ENCODE measurements at places on chromosomes 12 and 14.
A peak's percentile ranks its signal among the peaks of the same experiment; 100 is the strongest.

DNA sequence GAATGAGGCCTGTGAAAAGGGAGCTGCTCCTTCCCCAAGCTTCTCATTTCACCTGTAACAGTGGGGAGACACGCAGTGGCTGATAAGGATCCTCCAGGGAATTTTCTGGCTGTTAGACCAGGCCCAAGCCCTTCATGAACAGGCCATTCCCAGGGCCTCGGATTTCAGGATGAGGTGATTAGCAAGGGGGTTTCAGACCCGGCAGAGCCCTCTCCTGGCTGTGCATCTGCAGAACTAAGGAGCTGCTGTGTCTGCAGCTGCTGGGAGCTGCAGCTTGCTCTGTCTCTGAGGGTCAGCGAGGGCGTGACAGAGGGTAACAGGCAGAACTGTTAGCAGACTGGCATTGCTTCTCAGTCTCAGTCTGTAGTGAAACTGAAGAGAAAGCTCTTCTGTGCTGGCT, 110.4 kb downstream of the KCNA5 start:
- no peak for DNase-seq

- peak; percentile 24 for DNase-seq
These were observed 45.7 kb downstream of the TEAD4 start for GRCh38 chr12:3004655-3005565.

DNA sequence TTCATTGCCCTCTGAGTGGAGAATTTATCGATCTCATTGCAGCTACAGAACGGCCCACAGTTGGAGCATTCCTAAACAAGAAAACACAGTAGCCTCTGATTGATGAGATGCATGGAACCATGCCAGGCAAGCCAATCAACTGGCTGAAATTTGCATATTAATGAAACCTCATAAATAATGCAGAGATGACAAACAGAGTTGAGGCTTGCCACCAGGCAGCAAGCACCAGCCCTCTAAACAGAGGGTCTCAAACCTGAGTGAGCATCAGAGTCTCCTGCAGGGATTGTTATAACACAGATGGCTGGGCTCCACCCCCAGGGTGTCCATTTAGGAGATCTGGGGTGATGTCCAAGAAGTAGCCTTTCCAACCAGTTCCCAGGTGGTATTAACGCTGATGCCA, 60.9 kb upstream of the CMKLR1 start:
- no peak for DNase-seq

DNA sequence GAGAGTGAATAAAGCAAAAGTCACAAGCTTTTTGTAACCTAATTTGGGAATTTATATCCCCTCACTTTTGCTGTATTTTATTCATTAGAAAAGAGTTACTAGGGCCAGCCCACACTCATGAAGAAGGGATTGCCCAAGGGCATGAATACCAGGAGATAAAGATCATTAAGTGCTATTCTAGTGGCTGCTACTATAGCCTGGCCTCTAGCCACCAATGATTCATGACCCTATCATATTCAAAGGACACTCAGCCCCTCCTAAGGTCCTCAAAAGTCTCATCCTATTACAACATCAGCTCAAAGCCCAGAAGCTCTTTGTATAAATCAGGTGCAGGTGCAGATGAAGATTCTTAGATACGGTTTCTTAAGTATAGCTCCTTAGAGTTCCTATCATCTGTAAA, 518.1 kb downstream of the TRHDE start:
- no peak for DNase-seq

GRCh38 chr14:94536836-94537235, 24.4 kb upstream of the SERPINA4 start:
- DNase-seq = no peak

DNA sequence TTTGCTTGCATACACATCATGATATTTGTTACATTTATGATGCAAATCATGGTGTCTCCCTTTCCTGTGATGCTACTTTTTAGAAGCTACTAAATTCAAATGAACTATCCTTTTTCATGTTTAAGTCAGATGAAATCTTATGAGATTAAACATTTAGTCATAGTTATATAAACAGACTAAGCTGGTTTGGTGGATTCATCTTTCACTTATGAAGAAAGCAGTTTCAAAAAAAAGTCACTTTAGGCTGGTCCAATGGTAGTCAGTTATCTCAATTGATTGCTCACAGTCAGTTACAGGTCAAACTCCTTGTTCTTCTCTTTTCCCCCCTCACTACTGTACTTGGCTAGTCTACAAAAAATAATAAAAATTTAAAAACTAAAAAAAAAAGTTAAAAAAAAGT, 19.7 kb downstream of the SYCP3 start:
- no peak for DNase-seq
